Glomerular endothelial cell (primary cell): ENCODE measurements at places on chromosomes 13 and 19.

GRCh38 chr13:33367926-33368325 lies 82.4 kb upstream of the STARD13 start:
- DNase-seq = no peak

- DNase-seq = no peak
These were observed 3.0 kb upstream of the PGLYRP1 start for GRCh38 chr19:46025835-46026234.

- peak; percentile 60 for DNase-seq
These were observed at the start of gene ZNF567 for GRCh38 chr19:36687214-36688056. Gene ZNF567 (plus strand): TSS chr19:36687612. CDS start chr19:36694868, 7,256 bp downstream.

GRCh38 chr19:12884202-12884601 lies 2.8 kb downstream of the KLF1 start:
- DNase-seq = no peak

GRCh38 chr19:47047763-47048405 lies 540 bp downstream of the TMEM160 start:
- peak; percentile 73 for DNase-seq

- no peak for DNase-seq
These were observed 5.5 kb downstream of the TPT1 start for GRCh38 chr13:45335397-45336024.

DNA sequence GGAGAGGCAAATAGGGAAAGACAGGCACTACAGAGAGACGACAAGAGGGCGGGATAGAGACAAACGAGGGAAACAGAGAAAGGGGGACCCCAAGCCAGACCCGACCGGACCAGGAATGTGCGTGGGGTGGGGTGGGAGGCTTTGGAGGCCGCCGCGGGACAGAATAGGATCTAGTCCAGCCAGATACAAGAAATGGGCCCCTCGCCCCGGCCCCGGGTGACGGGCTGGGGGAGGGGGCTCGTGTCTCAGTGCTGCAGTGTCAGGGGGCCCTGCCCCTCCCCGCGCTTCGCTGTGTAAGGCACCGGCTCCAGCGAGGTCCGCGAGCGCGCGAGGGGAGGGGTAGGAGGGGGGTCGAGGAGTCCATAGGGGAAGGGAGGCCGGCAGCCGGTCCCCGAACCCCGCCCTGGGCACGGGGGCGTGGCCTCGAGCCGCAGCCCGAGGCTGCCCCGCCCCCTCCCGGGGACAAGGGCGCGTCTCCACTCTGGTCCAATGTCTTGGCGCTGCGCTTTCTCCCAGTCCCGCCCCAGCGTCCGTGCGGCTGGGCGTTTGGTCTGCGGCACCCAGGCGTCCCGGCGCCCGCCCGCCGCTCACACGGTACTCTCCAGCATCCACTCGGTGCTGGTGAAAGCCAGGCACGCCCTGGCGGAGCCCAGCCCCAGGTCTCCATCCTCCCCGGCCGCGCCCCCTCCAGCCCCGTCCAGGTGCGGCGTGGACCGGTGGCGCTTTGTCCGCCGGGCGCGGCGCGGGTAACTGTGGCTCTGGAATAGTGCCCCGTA lies 11.0 kb downstream of the IFNL1 start:
- DNase-seq = no peak

GRCh38 chr19:9847087-9847671 lies 12.1 kb downstream of the PIN1 start:
- peak; percentile 37 for DNase-seq

DNA sequence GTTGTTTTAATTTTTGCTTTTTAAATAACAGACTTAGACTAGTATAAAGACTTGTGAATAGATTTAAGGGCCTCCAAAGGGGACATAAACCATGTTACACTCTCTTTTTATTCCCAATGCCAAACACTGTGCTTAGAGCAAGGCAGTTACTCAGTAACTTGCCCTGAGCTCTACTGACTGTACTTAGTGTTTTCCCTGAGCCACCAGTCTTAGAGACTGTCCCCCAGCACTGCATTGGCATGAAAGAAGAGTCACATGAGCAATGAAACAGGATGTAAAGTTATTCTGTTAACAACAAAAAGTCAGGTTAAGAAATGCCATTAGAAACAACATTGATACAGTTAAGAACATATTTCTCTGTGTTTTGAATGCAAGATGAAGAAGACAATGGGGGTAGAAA lies 187.9 kb downstream of the TBC1D4 start:
- DNase-seq = no peak

GRCh38 chr19:964761-965694 lies 19.1 kb upstream of the WDR18 start:
- no peak for DNase-seq

GRCh38 chr13:96473526-96474180 lies 383.7 kb downstream of the HS6ST3 start:
- no peak for DNase-seq

GRCh38 chr13:77616027-77616426 lies 80.5 kb downstream of the SCEL start:
- no peak for DNase-seq
